ENCODE measurements at places on chromosomes 2 and 18.

DNA sequence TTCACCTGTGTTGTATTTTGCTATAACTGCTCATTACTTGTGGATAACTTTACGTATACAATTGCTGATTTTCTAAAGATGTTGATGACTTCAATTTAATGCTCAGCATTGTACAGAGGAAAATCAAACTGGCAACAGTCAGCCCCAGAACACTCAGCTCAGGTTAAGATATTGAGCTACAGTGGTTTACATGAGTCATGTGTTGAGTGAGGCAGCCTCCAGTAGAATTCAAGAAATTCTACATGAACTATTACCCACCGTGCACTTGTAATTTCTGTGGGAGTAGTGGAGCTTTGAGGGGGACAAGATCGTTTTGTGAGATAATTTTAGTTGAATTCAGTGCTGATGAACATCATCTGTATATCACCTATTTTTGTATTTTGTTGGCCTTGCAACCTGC lies 292.3 kb downstream of the ALPK2 start:
- DNase-seq, result no peak

GRCh38 chr2:172333235-172333977 lies 94.0 kb upstream of the ITGA6 start:
- no peak for DNase-seq

DNA sequence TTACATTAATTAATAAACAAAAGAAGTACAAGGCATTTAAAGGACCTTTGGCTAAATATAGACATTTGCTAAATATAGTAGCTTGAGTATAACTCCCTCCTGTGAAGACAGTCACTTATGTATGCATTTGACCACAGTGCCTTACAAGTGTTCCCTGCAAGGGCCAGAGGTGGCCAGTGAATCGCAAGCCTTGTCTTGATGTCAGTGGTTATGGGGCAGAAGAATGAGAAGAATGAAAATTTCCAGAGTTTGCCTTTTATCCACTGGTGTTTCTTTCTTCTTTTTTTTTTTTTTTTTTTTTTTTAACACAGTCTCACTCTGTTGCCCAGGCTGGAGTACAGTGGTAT lies 1.8 kb downstream of the LRRFIP1 start:
- DNase-seq, result no peak

DNA sequence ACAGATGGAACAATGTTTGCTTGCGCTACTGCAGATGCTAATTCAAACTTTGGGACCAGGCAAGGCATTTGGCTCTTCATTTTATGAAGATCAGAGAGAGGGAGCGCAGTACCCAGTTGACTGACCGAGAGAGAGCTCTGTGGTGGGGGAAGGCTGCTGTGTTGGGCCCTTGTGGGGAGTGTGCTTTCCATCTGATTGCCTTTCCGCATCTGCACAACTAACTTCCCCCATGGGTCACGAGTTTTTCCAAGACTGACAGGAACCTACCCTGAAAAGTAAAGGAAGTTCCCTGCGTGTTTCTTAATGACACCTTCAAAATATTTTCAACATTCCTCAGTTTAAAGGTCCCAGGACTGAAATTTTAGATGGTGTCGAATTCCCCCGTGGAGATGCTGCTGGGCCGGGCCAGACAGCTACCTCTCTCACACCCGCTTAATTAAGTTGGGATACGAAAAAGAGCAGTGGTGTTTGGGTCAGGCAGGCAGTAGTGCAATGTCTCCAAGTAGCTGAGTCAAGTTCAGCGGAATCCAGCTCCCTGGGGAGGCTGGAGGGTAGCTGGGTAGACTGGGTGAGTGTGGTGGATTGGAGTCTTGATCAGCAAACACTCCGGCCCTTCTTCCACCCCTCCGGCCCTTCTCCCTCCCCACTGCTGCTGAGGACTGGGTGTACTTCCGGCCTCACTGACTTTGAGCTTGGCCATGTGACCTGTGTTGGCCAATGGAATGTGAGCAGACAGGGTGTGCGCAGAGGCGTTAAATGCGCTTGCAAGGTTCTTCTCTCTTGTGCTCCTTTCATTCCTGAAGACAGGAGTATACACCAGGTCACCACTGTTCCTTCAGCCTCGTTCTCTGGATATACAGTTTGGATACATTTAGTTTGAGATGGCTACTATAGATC lies 2.3 kb upstream of the ARHGAP25 start:
- DNase-seq, result no peak

DNA sequence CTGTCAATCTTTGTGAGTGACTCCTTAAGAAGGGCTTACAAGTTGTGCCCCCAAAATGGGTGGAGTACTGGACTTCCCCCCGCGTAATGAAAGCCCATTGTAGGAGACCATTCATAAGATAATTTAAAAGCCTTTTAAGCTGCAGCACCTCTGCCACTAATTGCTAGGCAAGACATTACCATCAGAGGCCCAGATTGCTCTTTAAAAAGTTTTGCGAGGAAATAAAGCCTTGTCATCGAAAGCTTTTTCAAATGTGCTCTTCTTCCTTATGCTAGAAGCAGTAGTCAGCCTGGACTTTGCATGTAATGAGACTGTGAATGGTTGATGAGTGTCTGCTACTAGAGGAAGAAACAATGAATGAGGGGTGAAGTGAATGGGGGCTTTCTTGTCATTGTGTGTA lies 345.3 kb upstream of the CDH2 start:
- no peak for DNase-seq

GRCh38 chr2:974054-974453 lies 23.4 kb downstream of the SNTG2 start:
- no peak for DNase-seq

DNA sequence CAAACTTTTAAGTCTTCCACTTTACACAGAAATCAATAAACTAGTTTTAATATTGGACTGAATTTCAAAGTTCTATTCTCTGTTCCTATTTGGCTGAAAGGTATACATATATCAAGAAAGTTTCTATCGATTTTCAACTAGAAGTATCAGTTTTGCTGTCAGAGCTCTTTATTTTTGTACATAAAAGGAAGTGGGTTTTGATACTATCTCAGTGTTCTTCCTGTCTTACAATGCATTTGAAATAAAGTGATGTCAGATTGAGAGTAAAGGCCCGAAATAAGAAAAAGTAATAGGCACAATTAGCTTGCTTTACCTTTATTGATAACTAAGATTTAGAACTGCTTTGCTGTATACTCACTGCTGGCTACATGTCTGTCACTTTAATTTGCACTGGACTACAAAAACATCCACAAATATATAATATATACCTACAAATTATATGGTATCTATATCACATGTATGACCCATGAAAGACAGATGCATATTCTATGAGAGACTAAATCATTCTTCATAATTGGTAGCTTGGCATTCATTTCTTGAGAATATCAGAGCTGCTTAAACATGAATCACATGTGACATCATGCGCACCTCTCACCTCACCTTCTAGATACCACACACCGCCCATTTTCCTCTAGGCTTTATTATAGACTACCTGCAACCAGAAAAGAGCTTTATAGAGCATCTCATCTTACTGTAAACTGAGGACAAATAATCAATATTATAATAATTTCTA lies 83.6 kb downstream of the ASXL2 start:
- DNase-seq, result no peak

- DNase-seq, result peak; percentile 59
These were observed 7.6 kb upstream of the PRKCE start for GRCh38 chr2:45643543-45644542.

- peak; percentile 92 for DNase-seq
These were observed 288.0 kb upstream of the TNP1 start for GRCh38 chr2:217147818-217148217.

DNA sequence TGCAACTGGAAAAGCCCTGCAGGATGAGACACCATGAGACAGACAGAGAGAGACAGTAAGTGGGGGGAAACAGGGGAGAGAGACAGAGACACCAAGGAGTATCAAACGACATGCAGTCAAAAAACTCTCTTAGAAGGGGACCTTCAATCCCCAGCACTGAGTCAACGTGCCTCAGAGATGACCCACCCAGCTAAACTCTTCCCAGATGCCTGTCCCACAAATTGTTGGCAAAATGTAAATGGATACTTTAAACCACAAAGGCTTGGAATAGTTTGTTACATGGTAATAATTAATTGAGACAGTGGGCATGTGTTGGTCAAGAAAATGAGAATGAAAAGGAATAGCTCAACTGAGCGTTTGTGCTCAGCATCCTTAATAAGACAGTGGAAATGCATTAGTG lies 98.3 kb downstream of the GRB14 start:
- DNase-seq, result no peak

DNA sequence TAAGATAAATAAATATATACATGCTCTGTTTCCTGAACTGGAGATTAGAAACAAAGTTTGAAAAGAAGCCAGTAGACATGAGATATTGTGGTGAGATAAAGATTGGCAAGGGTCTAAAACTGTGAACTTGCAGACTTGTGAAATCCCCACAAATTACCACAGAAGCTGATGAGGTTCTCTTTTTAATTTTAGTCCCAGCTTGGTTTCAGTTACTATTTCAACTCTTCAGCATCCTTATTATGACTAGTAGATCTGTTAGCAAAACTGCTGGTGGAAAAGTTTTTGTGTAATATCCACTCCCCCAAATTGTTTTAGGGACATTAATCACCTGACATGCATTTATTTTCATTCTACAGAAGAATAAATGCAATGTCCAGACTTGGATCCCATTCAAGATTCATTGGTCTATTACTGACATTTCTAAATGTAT lies 20.8 kb downstream of the RASGRP3 start:
- DNase-seq, result peak; percentile 56

DNA sequence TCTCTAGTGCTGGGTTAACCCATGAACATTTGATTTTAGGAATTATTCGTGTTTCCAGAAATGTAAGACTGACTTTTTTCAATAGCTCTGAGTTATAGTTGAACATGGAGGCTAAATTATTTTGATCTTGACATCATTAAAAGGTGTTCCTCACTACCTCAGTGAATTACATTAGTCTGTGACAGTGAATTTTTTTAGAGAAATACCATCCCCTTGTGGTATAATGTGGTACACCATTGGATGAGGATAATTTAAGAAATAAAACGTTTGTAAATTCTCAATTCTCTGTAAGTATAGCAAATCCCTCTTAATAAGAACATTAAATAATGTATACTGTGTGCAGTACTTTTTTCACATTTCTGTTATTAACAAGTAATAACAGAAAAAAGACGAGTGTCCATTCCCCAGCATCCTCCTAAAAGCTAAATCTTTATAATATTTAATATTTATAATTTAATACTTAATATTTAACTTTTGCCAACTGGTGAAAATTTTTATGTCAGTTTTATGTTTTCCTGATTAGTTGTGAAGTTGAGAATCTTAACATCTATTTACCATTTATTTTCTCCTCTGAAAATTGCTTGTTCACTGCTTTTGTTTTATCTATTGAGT lies 70.3 kb upstream of the CWC22 start:
- DNase-seq, result peak; percentile 20

DNA sequence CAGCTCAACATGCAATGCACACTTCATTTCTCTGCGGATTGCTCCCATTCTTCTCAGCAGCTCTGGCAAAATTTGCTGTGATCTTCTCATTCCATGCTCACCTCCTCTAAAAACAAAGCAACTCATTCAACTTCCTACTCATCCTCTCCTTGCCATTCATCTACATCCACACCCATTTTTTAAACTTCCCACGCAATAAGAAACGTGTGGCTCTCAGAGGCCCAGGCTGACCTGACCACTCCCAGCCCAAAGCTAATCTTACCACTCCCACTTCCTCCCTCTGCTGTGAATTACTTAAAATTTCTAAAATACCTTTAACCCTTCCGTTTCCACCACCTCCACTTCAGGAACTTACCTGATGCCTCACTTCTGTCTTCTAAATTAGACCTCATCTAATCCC lies 15.2 kb downstream of the ABCB11 start:
- DNase-seq, result no peak

DNA sequence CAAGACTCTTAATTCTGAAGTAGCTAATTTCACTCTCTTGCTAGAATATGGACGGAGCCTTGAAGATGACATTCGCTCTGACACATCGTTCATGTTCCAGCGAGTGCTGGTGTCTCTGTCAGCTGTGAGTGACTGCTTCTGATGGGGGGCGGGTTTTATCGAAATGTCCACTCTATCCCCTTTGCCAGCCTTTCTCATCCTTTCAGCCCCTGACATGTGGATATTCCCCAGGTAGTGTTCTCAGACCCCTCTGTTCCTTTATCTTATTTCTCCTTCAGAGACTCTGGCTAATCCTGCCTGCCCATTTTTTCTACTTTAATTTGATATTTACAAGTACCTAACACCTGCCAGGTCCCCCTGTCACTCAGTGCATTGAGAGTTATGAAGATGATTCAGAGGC lies 18.9 kb upstream of the GMCL1 start:
- no peak for DNase-seq

DNA sequence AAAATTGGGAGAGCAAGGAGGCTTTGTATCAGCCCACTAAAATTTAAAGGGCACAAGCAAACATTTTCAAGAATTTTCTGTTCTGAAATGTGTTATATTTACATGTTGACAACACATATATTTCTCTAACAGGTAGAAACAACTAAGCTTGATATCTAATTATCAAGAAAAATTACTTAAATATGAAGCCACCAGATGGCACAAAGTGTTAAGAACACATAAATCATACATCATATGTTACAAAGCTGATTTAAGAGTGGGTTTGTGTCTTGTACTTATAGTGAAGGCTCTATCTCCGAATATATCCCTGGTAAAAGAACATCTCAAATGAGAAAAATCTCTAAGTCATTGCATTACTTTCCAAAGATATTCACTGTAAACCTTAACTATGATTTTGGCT lies 19.6 kb upstream of the CREB1 start:
- no peak for DNase-seq
